Esophagus squamous epithelium (tissue), 5 donors: ENCODE measurements at places on chromosomes 6 and 20. TPM values are rescaled to one million over a fixed set of nuclear protein-coding genes. Genes with fewer than 3 reads are reported as not detected.

ZNF311 gene
- 0.38 TPM for total RNA-seq

SLC18B1 gene
- 11.2 TPM for total RNA-seq

MTRF1L gene
- 14.1 TPM for total RNA-seq

VSX1 gene
- not detected for total RNA-seq

OOEP gene
- total RNA-seq: not detected

FAM83B gene
- total RNA-seq: 88.9 TPM

PCED1A gene
- total RNA-seq: 9.0 TPM

GGT7 gene
- 8.2 TPM for total RNA-seq

BTNL2 gene
- total RNA-seq: not detected

VGLL2 gene
- total RNA-seq: not detected

EDN1 gene
- total RNA-seq: 5.0 TPM

PAX1 gene
- total RNA-seq: not detected

WFDC10B gene
- total RNA-seq: not detected

GPX6 gene
- total RNA-seq: not detected

MYL9 gene
- total RNA-seq: 10.7 TPM

NINL gene
- total RNA-seq: 2.5 TPM

HLA-DOB gene
- total RNA-seq: 0.95 TPM

SIM1 gene
- total RNA-seq: under 0.01 TPM

BPIFA1 gene
- not detected for total RNA-seq

SERPINB6 gene
- total RNA-seq: 85.1 TPM

GRM1 gene
- total RNA-seq: not detected

ZKSCAN3 gene
- total RNA-seq: 2.9 TPM

RNF144B gene
- 14.5 TPM for total RNA-seq

PDE10A gene
- total RNA-seq: 0.27 TPM

PRDM1 gene
- total RNA-seq: 37.2 TPM

STX16 gene
- total RNA-seq: 30.2 TPM

ROS1 gene
- total RNA-seq: not detected

TREML2 gene
- 0.26 TPM for total RNA-seq

JPH2 gene
- 4.7 TPM for total RNA-seq

WFDC12 gene
- total RNA-seq: 2.6 TPM

C6orf89 gene
- 25.3 TPM for total RNA-seq

C20orf202 gene
- total RNA-seq: not detected

SLC22A7 gene
- total RNA-seq: not detected
